CD14-positive monocyte (primary cell): ENCODE measurements at places on chromosomes 16 and 17.

DNA sequence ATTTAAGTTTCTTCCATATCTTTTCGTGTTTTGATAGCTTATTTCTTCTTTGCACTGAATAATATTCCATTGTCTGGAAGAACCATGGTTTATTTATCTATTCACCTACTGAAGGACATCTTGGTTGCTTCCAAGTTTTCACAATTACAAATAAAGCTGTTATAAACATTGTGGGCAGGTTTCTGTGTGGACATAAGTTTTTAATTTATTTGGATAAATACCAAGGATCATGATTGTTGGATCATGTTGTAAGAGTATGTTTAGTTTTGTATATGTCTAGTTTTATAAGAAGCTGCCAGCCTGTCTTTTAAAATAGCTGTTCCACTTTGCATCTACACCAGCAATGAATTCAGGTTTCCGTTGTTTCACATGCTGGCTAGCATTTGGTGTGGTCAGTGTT is 339.4 kb downstream of the CDH11 start:
- no peaks in the 10 kb centered on the region for H3K36me3 ChIP-seq
- DNase-seq, result no peak
- H3K27ac ChIP-seq, result no peak overlapping the region
- no peaks in the 10 kb centered on the region for H3K4me1 ChIP-seq
- H3K4me3 ChIP-seq, result no peak overlapping the region

GRCh38 chr17:9104370-9105041 is 83.2 kb downstream of the NTN1 start:
- no peak overlapping the region for H3K27ac ChIP-seq
- H3K4me3 ChIP-seq, result no peak overlapping the region
- H3K4me1 ChIP-seq, result no peaks in the 10 kb centered on the region
- DNase-seq, result no peak
- H3K36me3 ChIP-seq, result no peaks in the 10 kb centered on the region
- H3K27me3 ChIP-seq, result no peaks in the 10 kb centered on the region

DNA sequence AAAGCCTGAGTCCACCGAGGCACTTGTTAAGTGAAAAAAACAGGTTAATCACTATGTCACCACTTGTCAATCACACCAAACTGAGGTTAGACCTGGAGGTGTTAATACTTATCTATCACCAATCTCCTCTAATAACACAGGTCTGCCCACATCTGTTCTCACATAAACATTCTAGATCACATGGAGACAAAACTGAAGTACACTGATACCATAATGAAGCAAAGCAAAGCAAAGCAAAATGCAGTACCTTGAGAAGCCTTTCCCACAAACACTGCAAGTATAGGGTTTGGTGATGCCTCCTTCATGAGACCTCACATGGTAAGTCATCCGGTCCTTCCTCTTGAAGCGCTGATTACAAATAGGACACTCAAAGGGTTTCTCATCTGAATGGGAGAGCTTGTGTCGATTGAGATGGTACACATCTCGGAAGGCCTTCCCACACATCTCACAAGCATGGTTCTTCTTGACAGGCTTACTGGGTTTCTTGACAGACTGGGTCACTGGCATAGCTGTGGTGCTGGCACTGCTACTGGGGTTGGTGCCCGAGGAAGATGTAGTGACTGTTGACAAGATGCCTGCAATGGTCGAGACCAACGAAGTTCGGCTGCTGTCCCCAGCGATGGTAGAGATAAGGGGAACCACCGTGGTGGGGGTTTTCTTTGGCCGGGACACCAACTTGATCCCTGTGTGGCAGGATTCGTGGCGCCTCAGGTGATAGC is 5.4 kb downstream of the VEZF1 start:
- H3K27me3 ChIP-seq, result no peaks in the 10 kb centered on the region
- DNase-seq, result no peak
- H3K4me1 ChIP-seq, result peaks cover 52% of the 10 kb centered on the region
- peaks cover 56% of the 10 kb centered on the region for H3K36me3 ChIP-seq
- no peak overlapping the region for H3K4me3 ChIP-seq

DNA sequence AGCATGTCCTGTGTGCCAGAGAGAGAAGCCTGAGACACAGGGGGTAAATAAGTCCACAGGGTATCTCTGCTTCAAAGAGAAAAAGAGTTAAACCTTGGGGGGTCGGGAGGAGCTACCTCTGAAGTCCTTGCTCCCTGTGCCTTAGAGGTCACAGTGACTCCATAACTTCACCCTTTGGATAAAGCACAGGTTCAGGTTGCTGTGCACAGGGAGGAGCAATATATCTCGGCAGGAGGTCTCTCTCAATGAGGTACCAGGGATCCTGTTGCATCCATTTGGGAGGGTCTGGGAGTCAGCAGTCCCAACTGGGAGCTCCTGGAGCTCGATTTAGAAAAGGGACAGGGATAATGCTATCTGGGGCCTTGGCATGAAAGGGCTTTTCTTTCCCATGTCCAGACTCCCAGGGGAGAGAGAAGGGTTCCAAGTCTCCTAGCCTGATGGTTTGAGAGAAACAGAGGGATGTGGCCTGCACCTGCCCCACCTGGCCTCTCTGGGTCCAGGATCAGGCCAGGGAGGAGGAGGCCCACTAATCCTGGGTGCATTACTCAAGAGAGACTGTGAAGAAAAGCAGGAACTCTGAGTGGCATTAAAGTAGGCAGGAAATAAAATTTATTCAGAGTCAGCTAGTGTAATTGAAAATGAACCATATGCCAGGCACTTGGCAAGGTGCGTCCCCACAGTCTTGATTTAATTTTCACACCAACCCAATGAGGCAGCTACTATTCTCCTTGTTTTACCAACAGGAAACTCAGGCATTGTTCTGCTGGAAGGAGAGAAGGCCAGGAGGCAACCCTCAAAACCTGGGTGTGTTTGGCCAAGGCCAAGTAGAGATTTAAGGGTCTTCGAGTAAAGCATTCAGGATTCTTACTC is 40.7 kb downstream of the CUEDC1 start:
- no peaks in the 10 kb centered on the region for H3K27me3 ChIP-seq
- no peak for DNase-seq
- H3K27ac ChIP-seq, result no peak overlapping the region

DNA sequence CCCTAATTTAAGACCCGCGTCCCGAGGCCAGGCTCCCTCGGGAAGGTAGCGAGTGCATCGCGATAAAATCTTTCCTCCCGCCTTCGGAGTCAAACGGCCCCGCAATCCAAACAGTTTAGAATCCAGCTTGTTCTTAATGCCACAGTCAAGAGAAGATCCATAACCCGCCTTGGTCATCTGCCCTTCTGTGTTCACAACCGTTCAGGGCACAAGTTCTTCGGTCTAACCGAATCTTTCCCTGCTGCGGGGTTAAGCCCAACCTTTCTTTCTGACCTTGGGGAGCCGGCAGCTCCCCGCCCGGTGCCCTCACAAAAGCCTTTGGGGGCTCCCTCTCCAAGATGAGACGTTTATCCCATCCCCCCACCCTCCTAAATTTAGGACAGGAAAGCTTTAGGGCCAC is 30.3 kb downstream of the CPSF4L start:
- no peak overlapping the region for H3K27ac ChIP-seq
- peak overlapping the region; percentile 98 for H3K4me3 ChIP-seq
- no peak for DNase-seq
- H3K4me1 ChIP-seq, result peaks cover 62% of the 10 kb centered on the region

- no peaks in the 10 kb centered on the region for H3K36me3 ChIP-seq
- no peak for DNase-seq
- no peak overlapping the region for H3K27ac ChIP-seq
- H3K4me3 ChIP-seq, result no peak overlapping the region
- H3K27me3 ChIP-seq, result peaks cover 25% of the 10 kb centered on the region
Observed at GRCh38 chr16:23296994-23297393, 5.1 kb upstream of the SCNN1B start.

- no peaks in the 10 kb centered on the region for H3K27me3 ChIP-seq
- H3K4me3 ChIP-seq, result no peak overlapping the region
- no peak for DNase-seq
- H3K27ac ChIP-seq, result no peak overlapping the region
Observed at GRCh38 chr17:74085434-74085833, 118.0 kb upstream of the RPL38 start.

GRCh38 chr16:66590322-66590721 is 11.1 kb downstream of the CMTM2 start:
- no peak for DNase-seq
- no peaks in the 10 kb centered on the region for H3K36me3 ChIP-seq
- H3K4me1 ChIP-seq, result peaks cover 65% of the 10 kb centered on the region
- peak overlapping the region; percentile 68 for H3K4me3 ChIP-seq

DNA sequence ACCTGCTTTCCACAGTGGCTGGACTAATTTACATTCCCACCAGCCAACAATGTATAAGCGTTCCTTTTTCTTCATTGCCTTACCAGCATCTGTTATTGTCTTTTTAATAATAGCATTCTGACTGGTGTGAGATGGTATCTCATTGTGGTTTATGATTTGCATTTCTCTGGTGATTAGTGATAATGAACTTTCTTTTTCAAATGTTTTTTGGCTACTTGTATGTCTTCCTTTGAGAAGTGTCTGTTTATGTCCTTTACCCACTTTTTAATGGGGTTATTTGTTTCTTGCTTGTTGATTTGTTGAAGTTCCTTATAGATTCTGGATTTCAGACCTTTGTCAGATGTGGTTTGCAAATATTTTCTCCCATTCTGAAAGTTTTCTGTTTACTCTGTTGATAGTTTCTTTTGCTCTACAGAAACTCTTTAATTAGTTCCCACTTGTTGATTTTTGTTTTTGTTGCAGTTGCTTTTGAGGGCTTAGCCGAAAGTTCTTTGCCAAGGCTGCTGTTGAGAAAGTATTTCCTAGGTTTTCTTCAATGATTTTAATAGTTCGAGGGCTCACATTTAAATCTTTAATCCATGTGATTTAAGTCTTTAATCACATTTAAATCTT is 26.8 kb downstream of the ITGAM start:
- no peaks in the 10 kb centered on the region for H3K4me1 ChIP-seq
- no peak for DNase-seq
- no peak overlapping the region for H3K27ac ChIP-seq
- no peaks in the 10 kb centered on the region for H3K27me3 ChIP-seq

DNA sequence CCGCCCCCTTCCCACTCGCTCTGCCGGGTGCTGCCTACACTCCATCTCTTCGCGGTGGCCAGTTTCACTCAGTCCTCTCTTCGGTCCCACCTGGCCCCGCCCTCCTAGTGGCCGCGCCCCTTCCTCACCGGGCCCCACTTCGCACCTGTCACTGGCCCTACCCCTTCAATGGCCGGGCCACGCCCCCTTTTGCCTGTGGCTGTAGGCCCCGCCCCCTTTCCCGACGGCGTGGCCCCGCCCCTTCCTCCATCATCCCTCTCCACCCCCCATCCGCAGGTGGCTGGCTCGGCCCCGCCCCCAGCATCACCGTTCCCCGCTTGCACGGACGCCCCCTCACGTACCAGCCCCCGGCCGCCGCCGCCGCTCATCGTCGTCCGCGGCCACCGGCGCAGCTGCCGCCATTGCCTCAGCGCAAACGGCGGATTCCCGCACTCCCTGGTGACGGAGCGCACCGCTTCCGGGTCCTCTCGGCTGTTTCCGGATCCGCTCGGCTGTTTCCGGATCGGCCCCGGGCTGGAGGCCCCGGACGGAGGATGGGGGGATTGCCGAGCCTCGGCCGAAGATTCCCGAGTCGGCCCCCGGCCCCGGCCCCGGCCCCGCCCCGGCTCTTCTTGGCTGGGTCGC is at the start of gene RABEP2:
Gene RABEP2, minus strand, starts transcription at position 477 of the 624 bp plus-strand sequence. Its CDS starts 75 bp downstream, at position 402.
- H3K4me3 ChIP-seq, result peak within 1 kb of the TSS; percentile 70
- H3K36me3 ChIP-seq, result peaks cover 7% of the 10 kb centered on the region
- peak; percentile 84 for DNase-seq

DNA sequence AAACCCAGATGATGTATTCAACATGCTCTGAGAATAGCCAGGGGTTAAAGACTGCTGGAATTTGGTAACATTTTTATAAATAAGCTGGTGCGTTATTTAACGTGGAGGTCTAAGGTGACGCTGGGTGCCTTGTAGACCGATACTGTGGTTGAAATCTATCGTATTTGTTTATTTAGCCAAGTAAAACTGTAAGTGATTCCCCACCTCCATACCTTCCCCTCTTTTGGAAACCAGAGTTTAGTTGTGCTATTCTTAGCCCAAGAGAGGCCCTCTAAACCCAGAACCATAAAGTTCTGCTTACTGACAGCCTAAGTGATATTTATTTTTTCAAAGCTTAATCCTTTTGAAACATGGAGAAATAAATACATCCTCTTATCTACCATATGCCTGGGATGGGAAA is 744.5 kb downstream of the WWOX start:
- no peaks in the 10 kb centered on the region for H3K4me1 ChIP-seq
- H3K27me3 ChIP-seq, result no peaks in the 10 kb centered on the region
- DNase-seq, result no peak
- no peaks in the 10 kb centered on the region for H3K36me3 ChIP-seq
- H3K4me3 ChIP-seq, result no peak overlapping the region

- no peak overlapping the region for H3K4me3 ChIP-seq
- H3K36me3 ChIP-seq, result no peaks in the 10 kb centered on the region
- no peaks in the 10 kb centered on the region for H3K27me3 ChIP-seq
- no peak for DNase-seq
- H3K4me1 ChIP-seq, result peaks cover 17% of the 10 kb centered on the region
Observed at GRCh38 chr16:50012182-50012581, 12.8 kb upstream of the CNEP1R1 start.

DNA sequence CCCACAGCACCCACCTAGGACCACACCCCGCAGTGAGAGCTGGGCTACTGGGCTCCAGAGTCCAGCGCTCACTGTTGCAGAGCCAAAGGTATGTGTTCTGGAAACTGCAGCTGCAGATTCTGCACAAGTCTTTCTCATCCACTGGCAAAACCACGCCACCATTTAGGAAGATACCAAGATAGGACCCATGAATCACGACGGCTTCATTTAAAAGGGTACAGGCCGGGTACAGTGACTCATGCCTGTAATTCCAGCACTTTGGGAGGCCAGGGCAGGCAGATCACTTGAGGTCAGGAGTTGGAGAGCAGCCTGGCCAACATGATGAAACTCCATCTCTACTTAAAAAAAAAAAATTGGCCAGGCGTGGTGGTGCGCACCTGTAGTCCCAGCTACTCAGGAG is 18.8 kb downstream of the FOXF1 start:
- H3K36me3 ChIP-seq, result peaks cover 19% of the 10 kb centered on the region
- no peaks in the 10 kb centered on the region for H3K27me3 ChIP-seq
- no peaks in the 10 kb centered on the region for H3K4me1 ChIP-seq
- no peak for DNase-seq
- no peak overlapping the region for H3K4me3 ChIP-seq

- no peaks in the 10 kb centered on the region for H3K4me1 ChIP-seq
- no peak for DNase-seq
- no peaks in the 10 kb centered on the region for H3K27me3 ChIP-seq
- H3K4me3 ChIP-seq, result no peak overlapping the region
- H3K36me3 ChIP-seq, result no peaks in the 10 kb centered on the region
- no peak overlapping the region for H3K27ac ChIP-seq
Observed at GRCh38 chr16:50538411-50539052, 9.7 kb upstream of the NKD1 start.

DNA sequence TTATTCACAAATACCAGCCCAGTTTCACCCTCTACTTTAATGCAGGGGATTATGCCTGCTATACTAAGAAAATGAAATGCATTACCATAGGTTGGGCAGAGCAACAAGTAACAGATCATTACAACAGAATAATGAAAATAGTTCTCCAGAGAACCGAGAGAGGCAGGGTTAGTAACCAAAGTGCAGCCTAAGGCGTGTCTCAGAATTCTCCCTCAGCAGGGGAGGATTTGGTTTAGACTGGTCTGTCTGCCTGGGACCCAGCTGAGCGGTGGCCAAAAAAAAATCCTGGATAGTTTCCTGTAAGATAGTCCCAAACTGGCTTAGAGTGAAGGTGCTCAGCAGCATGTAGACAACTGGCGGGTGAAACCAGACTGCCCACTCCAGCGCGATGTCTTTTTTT is 30.8 kb upstream of the ADCY7 start:
- H3K4me3 ChIP-seq, result no peak overlapping the region
- no peak for DNase-seq
- H3K27me3 ChIP-seq, result no peaks in the 10 kb centered on the region
- H3K27ac ChIP-seq, result no peak overlapping the region
- H3K36me3 ChIP-seq, result peaks cover 16% of the 10 kb centered on the region
- H3K4me1 ChIP-seq, result no peaks in the 10 kb centered on the region

GRCh38 chr16:35506898-35507194 is 2047.4 kb downstream of the TP53TG3F start:
- H3K36me3 ChIP-seq, result no peaks in the 10 kb centered on the region
- no peaks in the 10 kb centered on the region for H3K27me3 ChIP-seq
- no peaks in the 10 kb centered on the region for H3K4me1 ChIP-seq
- no peak overlapping the region for H3K4me3 ChIP-seq
